CMK (cell line): ENCODE measurements at places on chromosomes 5 and 9.

- DNase-seq: no peak
These were observed 30.4 kb upstream of the FCN1 start for GRCh38 chr9:134948149-134948548.

GRCh38 chr5:27144456-27144855 lies 106.1 kb upstream of the CDH9 start:
- DNase-seq: no peak

DNA sequence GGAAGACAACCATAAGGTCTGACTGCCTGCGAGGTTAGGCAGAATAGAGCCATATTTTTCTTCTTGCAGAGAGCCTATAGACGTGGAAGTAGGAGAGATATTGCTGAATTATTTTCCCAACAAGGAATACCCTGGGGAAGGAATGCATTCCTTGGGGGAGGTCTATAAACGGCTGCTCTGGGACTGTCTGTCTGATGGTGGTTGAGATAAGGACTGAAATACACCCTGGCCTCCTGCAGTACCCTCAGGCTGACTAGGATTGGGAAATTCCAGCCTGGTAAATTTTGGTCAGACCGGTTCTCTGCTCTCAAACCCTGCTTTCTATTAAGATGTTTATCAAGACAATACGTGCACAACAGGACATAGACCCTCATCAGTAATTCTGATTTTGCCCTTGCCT lies 617.5 kb upstream of the GRIN3A start:
- no peak for DNase-seq

DNA sequence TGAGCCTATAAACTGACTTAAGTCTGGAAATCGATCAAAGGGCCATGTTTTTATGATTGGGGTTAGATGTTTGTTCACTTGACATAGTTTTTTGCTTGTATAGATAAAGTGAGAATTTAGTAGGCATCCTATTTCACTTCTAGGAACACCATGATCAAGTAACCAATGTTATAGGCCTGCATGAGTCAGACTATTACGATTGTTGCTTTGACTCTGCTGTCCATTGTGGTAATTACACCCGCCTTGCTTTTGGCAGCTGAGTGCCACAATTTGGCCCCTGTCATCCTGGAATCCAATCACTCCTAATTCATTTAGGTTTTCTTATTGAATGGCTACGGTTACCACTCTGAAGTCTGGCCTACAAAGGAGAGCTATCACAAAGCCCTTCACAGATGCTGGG lies 67.8 kb upstream of the IL33 start:
- DNase-seq: no peak

GRCh38 chr9:12680341-12680740 lies 12.8 kb upstream of the TYRP1 start:
- no peak for DNase-seq

DNA sequence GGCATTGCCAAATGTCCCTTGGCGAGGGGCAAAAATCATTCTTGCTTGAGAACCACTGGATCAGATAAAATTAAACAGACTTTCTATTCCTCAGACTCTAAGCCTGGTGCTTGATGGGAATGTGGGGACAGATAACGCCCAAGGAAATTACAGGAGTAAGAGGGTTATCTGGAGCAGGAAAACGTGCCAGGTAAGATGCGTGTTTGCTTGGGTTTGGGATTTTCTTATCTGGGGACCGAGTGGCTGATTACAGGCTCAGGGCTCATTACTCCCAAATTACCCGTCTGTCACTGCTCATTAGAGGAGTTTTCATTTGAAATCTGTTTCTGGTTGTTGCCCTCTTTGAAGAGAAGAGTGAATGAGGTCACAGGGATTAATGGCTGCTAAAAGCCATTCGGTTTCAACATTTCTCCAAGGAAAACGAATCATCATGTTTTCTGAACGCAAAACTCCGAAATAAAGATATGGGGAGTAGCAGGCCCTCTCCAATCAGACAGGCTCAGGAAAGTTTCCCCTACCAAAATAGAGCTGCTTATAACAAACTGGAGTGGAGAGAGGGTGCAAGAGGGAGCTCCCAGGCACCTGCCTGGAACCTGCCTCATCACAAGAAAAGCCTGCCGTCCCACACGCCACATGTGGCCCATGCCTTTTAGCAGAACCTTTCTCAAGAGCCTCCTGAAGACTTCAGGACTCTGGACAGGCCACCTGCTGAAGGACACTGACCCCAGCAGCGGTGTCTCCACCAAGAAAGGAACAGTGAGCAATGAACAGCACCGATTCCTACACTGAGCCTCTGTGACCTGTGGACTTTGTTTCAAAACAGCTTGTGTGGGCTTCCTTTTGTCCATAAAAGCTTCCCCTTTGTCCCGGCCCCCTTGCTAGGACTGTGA lies 136.4 kb downstream of the ICE1 start:
- no peak for DNase-seq

GRCh38 chr9:129814432-129815223 lies 9.3 kb downstream of the TOR1A start:
- no peak for DNase-seq

GRCh38 chr5:108266242-108266641 lies 115.7 kb downstream of the FBXL17 start:
- DNase-seq: no peak

GRCh38 chr5:93573354-93574351 lies 7.4 kb downstream of the NR2F1-AS1 start:
- no peak for DNase-seq
